CD4-positive, alpha-beta T cell (primary cell): ENCODE measurements at places on chromosomes 1 and 21.
A peak's percentile ranks its signal among the peaks of the same experiment; 100 is the strongest.

GRCh38 chr1:49013079-49013478, 236.4 kb upstream of the BEND5 start:
- DNase-seq: no peak
- H3K27ac ChIP-seq: no peak overlapping the region
- no peaks in the 10 kb centered on the region for H3K36me3 ChIP-seq
- no peak overlapping the region for H3K4me3 ChIP-seq
- H3K27me3 ChIP-seq: no peaks in the 10 kb centered on the region

- peaks cover 4% of the 10 kb centered on the region for H3K4me1 ChIP-seq
- DNase-seq: no peak
- no peak overlapping the region for H3K27ac ChIP-seq
- H3K4me3 ChIP-seq: no peak overlapping the region
- H3K27me3 ChIP-seq: no peaks in the 10 kb centered on the region
- H3K36me3 ChIP-seq: no peaks in the 10 kb centered on the region
These were observed 156.0 kb upstream of the RAB4A start for GRCh38 chr1:229114850-229115365.

DNA sequence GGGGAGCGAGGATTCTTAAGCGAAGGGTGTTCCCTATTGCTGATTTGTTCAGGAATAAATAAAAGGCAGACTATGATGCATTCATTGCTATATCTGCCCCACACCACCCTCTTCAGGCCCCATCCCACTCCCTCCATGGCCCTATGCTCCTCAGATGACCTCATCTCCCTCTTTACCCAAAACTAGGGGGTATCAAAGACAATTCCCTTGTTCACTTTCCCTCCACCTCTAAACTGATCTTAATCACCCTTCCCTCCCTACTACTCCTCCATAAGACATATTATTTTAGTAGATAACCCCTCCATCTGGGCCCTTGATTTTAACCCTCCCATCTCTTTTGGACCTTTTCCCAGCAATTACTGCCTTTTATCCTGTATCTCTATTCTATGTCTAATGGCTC, 434.9 kb upstream of the RUNX1 start:
- no peaks in the 10 kb centered on the region for H3K36me3 ChIP-seq
- H3K4me3 ChIP-seq: no peak overlapping the region
- no peaks in the 10 kb centered on the region for H3K4me1 ChIP-seq
- H3K27ac ChIP-seq: no peak overlapping the region

DNA sequence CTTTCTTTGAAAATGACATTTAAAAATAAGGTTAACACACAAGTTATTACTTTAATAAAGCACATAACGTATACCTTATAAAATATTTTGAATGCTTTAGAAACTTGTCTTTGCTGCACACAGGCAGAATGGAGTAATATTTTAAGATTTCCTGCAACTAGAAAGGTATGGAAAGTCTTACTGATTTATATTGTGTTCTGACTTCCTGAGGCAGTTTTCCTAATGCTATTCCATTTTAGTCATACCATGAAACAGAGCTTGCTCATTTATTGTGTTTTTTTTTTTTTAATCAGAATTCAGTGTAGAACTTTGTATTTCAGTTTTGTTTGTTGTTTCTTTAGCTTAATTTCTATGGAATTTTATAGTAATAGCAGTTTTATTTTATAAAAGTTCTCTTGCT, 60.9 kb upstream of the S1PR1 start:
- no peaks in the 10 kb centered on the region for H3K36me3 ChIP-seq
- H3K4me1 ChIP-seq: peaks cover 10% of the 10 kb centered on the region
- H3K4me3 ChIP-seq: no peak overlapping the region
- H3K27ac ChIP-seq: no peak overlapping the region
- no peaks in the 10 kb centered on the region for H3K27me3 ChIP-seq
- DNase-seq: no peak

GRCh38 chr1:74392840-74393239, 119.6 kb downstream of the LRRC53 start:
- no peaks in the 10 kb centered on the region for H3K4me1 ChIP-seq
- no peaks in the 10 kb centered on the region for H3K36me3 ChIP-seq
- H3K27me3 ChIP-seq: no peaks in the 10 kb centered on the region
- no peak overlapping the region for H3K4me3 ChIP-seq
- H3K27ac ChIP-seq: no peak overlapping the region

DNA sequence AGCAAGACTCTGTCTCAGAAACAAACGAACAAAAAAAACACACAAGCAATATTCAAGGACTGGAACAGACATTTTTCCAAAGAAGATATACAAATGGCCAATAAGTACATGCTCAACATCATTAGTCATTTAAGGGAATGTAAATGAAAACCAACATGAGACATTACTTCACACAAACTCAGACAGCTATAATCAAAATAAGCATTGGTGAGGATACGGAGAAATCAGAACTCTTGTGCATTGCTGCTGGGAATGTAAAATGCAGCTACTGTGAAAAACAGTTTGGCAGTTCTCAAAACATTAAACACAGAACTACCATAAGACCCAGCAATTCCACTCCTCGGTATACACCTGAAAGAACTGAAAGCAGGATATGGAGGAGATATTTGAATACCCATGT, 15.4 kb downstream of the NOL9 start:
- no peaks in the 10 kb centered on the region for H3K27me3 ChIP-seq
- H3K4me3 ChIP-seq: no peak overlapping the region
- no peak overlapping the region for H3K27ac ChIP-seq
- no peak for DNase-seq
- peaks cover 50% of the 10 kb centered on the region for H3K36me3 ChIP-seq

- H3K27me3 ChIP-seq: no peaks in the 10 kb centered on the region
- H3K4me1 ChIP-seq: no peaks in the 10 kb centered on the region
- no peak overlapping the region for H3K4me3 ChIP-seq
These were observed 251.2 kb upstream of the VAMP3 start for GRCh38 chr1:7519861-7520395.

GRCh38 chr1:46477153-46477929, 12.3 kb upstream of the DMBX1 start:
- peak; percentile 65 for DNase-seq
- H3K27ac ChIP-seq: no peak overlapping the region
- peaks cover 11% of the 10 kb centered on the region for H3K27me3 ChIP-seq

DNA sequence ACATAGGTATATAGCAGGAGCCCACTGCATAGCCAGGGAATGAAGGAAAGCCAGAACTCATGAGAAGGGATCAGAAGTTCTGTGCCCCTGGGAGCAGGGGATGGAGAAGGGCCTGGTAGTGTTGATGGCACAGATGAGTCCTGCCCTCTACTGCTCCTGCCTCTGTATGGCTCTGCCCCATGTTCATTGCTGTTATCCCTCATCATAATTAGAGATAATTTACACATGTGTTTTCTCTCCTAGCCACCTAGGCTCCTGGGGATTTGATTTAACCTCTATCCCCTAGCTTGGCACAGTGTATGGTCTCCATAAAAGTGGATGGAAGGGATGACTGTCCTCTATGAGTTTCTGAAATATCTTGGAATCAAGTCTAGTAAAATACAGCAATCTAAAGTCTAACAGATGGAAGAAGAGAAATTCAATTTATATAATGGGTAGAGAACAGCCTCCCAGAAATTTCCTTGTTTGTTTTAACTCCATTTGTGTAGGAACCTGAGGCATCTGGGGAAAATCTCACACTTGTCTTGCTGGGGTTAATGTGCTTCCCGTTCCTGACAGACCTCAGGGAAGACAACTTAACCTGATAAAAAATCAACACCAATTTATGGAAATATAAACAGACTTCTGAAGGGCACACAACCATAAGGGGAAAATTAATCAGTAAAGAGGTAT, 393.8 kb downstream of the HHAT start:
- no peaks in the 10 kb centered on the region for H3K4me1 ChIP-seq
- DNase-seq: no peak
- H3K27me3 ChIP-seq: peaks cover 3% of the 10 kb centered on the region
- H3K27ac ChIP-seq: no peak overlapping the region

DNA sequence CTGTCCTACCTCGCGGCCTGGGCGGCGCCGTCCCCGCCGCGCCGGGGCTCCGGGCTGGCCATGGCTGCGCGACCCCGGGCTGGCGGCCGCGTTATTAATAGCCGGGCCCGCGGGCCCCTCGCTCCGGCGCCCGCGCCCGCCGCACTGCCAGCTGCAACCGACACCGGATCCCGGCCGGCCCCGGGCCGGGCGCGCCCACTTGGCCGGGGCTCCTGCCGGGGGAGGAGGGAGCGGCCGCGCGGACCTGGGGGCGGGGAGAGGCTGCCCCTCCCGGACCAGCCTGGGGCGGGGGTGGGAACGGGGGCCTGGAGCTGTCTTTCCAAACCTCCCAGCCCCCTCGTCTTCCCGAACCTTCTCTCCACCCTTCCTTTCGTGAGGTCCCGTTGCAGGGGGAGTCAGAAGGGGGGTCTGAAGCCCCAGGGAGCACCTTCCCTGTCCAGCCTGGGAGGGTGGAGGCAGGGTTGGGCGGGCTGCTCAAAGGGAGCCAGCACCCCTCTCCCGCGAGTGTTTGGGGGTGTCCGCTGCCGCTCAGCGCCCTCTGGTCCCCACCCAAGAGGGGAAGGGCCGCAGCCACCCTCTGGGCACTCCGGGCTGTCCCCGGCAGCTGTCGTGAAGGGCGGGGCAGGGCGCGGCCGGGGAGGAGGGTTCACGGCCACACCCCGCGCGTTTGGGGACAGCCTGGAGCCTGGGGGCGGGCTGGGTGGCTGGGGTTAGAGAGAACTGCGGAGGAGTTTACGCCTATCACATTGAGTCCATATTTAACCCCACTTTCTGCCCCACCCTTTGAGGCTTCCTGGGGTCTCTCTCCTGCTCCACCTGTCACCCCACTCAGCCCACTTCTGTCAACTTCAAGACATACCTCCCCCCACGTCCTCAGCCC, at the start of gene SYNC:
TSS of gene SYNC (minus strand) at position 172 of the 880 bp plus-strand sequence. CDS start at position 62, 110 bp downstream.
- H3K36me3 ChIP-seq: no peaks in the 10 kb centered on the region
- H3K4me3 ChIP-seq: peak within 1 kb of the TSS; percentile 31
- H3K27me3 ChIP-seq: peaks cover 44% of the 10 kb centered on the region
- H3K4me1 ChIP-seq: peaks cover 14% of the 10 kb centered on the region
- no peak for DNase-seq

DNA sequence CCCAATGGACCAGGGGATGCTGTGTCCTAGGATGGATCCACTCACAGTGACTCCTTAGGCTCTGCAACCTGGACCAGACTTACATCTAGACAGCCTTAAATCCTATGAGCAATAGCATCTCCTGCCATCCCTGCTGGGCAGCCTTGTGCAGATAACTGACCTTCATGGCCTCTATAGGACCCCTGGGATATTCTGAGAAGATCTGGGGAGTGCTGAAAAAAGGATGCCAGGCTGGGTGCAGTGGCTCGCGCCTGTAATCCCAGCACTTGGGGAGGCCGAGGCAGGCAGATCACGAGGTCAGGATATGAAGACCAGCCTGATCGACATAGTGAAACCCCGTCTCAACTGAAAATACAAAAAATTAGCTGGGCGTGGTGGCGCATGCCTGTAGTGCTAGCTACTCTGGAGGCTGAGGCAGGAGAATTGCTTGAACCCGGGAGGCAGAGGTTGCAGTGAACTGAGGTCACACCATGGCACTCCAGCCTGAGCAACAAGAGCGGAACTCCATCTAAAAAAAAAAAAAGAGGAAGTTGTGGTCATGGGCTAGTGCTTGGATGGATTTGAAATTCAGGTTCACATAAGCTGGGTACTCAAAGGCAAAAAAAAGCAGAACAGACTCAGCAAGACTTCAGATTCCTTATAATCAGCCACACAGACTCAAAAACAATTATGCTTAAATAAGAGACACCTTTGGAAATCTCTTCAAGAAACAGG, 10.9 kb upstream of the SH2D1B start:
- peaks cover 15% of the 10 kb centered on the region for H3K27me3 ChIP-seq
- no peaks in the 10 kb centered on the region for H3K4me1 ChIP-seq
- peak; percentile 46 for DNase-seq
- H3K36me3 ChIP-seq: no peaks in the 10 kb centered on the region
- H3K4me3 ChIP-seq: no peak overlapping the region

DNA sequence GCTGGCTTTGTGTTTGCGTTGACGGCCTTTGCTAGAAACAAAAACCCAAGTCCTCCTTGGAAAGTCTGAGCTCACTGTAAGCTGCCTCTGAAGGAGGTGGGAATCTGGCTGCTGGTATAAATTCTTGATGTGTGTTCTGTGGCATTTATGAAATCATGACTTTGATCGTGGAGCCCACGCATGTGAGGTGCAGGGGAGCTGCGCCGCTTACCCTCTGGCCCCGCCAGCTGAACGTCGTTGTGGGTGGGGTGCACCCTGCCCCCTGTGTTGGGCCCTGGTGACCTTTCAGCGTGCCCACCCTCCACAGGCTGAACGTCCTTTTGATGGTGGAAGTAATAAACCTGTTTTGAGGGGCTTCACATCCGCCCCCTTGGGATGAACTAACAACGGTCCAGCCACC, 21.2 kb upstream of the DIP2A start:
- H3K36me3 ChIP-seq: peaks cover 70% of the 10 kb centered on the region
- H3K4me3 ChIP-seq: no peak overlapping the region
- H3K27ac ChIP-seq: no peak overlapping the region
- no peak for DNase-seq
- H3K27me3 ChIP-seq: no peaks in the 10 kb centered on the region

DNA sequence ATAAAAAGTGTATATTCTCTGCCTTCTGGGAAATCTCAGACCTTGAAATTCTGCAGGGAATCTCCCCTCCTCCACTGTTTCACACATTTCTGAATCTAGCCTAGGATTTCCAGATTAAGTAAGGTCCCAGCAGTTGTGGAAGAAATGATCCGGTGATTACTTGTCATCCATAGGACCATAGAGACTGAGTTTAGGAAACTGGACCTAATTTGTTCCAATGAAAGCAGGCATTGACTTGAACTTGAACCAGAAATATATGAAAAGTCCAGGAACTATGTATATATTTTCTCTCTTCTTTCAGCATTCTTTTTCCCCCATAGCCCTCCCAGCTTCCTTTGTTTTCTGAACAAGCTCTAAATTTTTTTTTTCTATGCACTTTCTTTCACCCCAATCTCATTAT, 149.5 kb upstream of the SPAG17 start:
- no peaks in the 10 kb centered on the region for H3K4me1 ChIP-seq
- H3K4me3 ChIP-seq: no peak overlapping the region
- no peaks in the 10 kb centered on the region for H3K36me3 ChIP-seq
- no peaks in the 10 kb centered on the region for H3K27me3 ChIP-seq
- DNase-seq: no peak

- DNase-seq: no peak
- H3K27ac ChIP-seq: no peak overlapping the region
- H3K4me1 ChIP-seq: peaks cover 16% of the 10 kb centered on the region
- no peaks in the 10 kb centered on the region for H3K36me3 ChIP-seq
These were observed 7.7 kb upstream of the ZNF669 start for GRCh38 chr1:247111700-247112478.

- H3K4me1 ChIP-seq: no peaks in the 10 kb centered on the region
- no peaks in the 10 kb centered on the region for H3K36me3 ChIP-seq
- H3K4me3 ChIP-seq: no peak overlapping the region
- no peak overlapping the region for H3K27ac ChIP-seq
- DNase-seq: no peak
- peaks cover 6% of the 10 kb centered on the region for H3K27me3 ChIP-seq
These were observed 9.8 kb downstream of the PPFIA4 start for GRCh38 chr1:203036135-203036534.

GRCh38 chr1:172775606-172776005, 116.7 kb downstream of the FASLG start:
- no peak overlapping the region for H3K4me3 ChIP-seq
- no peak overlapping the region for H3K27ac ChIP-seq
- DNase-seq: no peak
- no peaks in the 10 kb centered on the region for H3K36me3 ChIP-seq
- H3K27me3 ChIP-seq: no peaks in the 10 kb centered on the region
